Colonic mucosa (tissue), 4 donors: ENCODE measurements at places on chromosomes 2 and 18. TPM values are rescaled to one million over a fixed set of nuclear protein-coding genes. Genes with fewer than 3 reads are reported as not detected.

DYNAP gene
- total RNA-seq, result not detected

PARD6G gene
- 1.0 TPM for total RNA-seq

SERPINB11 gene
- total RNA-seq, result not detected

MFSD2B gene
- not detected for total RNA-seq

PARD3B gene
- 24.2 TPM for total RNA-seq

ARMC9 gene
- total RNA-seq, result 17.2 TPM

KLF11 gene
- total RNA-seq, result 6.6 TPM

TDRD15 gene
- total RNA-seq, result not detected

UGT1A10 gene
- total RNA-seq, result 45.2 TPM

STARD6 gene
- not detected for total RNA-seq

FMNL2 gene
- 10.6 TPM for total RNA-seq

GKN1 gene
- not detected for total RNA-seq

NCKAP1 gene
- 105 TPM for total RNA-seq

CFC1 gene
- total RNA-seq, result not detected

TM4SF20 gene
- 34.9 TPM for total RNA-seq

CABLES1 gene
- 6.2 TPM for total RNA-seq

CMPK2 gene
- total RNA-seq, result 3.6 TPM

DNA sequence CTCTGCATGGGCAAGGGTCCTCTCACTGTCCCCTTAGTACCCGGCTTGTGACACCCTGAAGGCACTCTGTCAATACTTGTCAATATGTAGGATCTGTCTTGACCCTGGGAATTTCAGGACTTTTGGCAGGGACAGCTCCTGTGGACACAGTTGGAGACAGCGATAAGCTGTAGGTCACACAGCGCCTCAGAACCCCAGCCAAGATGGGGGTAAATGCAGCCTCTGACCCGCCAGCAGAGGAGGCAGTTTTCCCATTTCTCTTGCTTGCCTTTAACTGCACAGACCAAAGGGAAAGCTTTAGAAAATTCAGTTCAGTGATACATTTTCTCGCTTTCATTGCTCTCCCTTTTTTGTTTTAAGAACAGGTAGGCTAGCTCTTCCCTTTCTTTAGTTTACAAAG lies 54.8 kb upstream of the KLHL29 start:
- H3K27ac ChIP-seq, result no peak overlapping the region
- no peaks in the 10 kb centered on the region for H3K27me3 ChIP-seq
- no peak for DNase-seq

GRCh38 chr2:166090346-166090745 lies 37.5 kb downstream of the SCN1A start:
- no peak for DNase-seq
- H3K36me3 ChIP-seq, result no peaks in the 10 kb centered on the region
- no peaks in the 10 kb centered on the region for H3K4me1 ChIP-seq

- no peaks in the 10 kb centered on the region for H3K4me1 ChIP-seq
- no peak overlapping the region for H3K4me3 ChIP-seq
- H3K36me3 ChIP-seq, result no peaks in the 10 kb centered on the region
- H3K27me3 ChIP-seq, result no peaks in the 10 kb centered on the region
- H3K27ac ChIP-seq, result no peak overlapping the region
- DNase-seq, result no peak
Measured at GRCh38 chr2:65501074-65501473, 68.7 kb upstream of the SPRED2 start.

- no peaks in the 10 kb centered on the region for H3K27me3 ChIP-seq
- H3K4me1 ChIP-seq, result no peaks in the 10 kb centered on the region
- no peak for DNase-seq
Measured at GRCh38 chr2:79789811-79790210, 277.0 kb downstream of the CTNNA2 start.

- no peaks in the 10 kb centered on the region for H3K36me3 ChIP-seq
- H3K4me3 ChIP-seq, result no peak overlapping the region
- H3K27me3 ChIP-seq, result no peaks in the 10 kb centered on the region
- H3K27ac ChIP-seq, result no peak overlapping the region
- DNase-seq, result no peak
Measured at GRCh38 chr2:37912056-37912455, 13.0 kb upstream of the RMDN2 start.

DNA sequence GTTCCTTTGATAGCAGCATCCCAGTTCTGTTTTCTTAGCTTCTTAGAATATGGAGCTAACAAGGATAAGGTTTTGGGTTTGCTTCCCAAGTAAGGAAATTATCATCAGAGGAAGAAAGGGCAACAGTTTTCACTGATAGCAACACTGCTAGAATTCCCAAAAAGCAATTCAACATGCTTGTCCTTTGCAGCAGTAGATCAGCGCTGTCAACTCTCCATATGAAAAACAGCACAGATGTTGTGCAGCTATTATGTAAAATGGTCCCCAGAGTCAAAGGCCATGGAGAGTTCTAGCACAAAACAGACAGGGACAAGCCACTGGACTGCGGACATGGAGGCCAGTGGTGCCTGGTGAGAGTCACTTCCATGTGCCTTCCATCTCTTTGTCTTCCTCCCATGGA lies 135.9 kb upstream of the RNF152 start:
- no peak overlapping the region for H3K4me3 ChIP-seq
- no peaks in the 10 kb centered on the region for H3K36me3 ChIP-seq
- H3K4me1 ChIP-seq, result no peaks in the 10 kb centered on the region
- no peak for DNase-seq
- H3K27me3 ChIP-seq, result no peaks in the 10 kb centered on the region
- H3K27ac ChIP-seq, result no peak overlapping the region

GRCh38 chr2:198134293-198134955 lies 330.0 kb downstream of the PLCL1 start:
- no peaks in the 10 kb centered on the region for H3K4me1 ChIP-seq
- no peaks in the 10 kb centered on the region for H3K27me3 ChIP-seq
- no peak overlapping the region for H3K27ac ChIP-seq
- no peak overlapping the region for H3K4me3 ChIP-seq
- no peak for DNase-seq
- no peaks in the 10 kb centered on the region for H3K36me3 ChIP-seq

DNA sequence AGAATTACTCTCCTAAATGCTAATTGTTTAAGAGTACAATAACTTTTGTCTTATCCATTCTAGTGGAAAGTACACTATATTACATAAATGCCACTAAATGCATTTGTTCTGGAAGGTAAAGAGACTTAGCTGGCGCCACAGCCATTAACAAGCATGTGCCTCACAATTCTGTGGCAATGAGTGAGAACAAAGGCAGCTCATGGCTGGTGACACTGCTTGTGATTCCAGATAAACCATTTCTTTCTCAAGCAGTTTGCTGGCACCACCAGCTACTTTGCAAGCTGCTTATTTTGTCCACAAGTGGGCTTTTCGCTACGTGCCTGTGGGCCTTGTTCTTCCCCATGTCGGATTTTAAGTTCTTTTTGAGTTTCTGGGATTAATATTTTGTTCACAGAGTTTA lies 147.6 kb upstream of the SMAD7 start:
- no peaks in the 10 kb centered on the region for H3K27me3 ChIP-seq
- no peaks in the 10 kb centered on the region for H3K36me3 ChIP-seq
- no peaks in the 10 kb centered on the region for H3K4me1 ChIP-seq
- no peak for DNase-seq

GRCh38 chr2:162478721-162479129 lies 134.8 kb downstream of the GCA start:
- no peaks in the 10 kb centered on the region for H3K4me1 ChIP-seq
- DNase-seq, result no peak
- H3K27ac ChIP-seq, result no peak overlapping the region
- no peaks in the 10 kb centered on the region for H3K27me3 ChIP-seq
- H3K36me3 ChIP-seq, result no peaks in the 10 kb centered on the region
- H3K4me3 ChIP-seq, result no peak overlapping the region

DNA sequence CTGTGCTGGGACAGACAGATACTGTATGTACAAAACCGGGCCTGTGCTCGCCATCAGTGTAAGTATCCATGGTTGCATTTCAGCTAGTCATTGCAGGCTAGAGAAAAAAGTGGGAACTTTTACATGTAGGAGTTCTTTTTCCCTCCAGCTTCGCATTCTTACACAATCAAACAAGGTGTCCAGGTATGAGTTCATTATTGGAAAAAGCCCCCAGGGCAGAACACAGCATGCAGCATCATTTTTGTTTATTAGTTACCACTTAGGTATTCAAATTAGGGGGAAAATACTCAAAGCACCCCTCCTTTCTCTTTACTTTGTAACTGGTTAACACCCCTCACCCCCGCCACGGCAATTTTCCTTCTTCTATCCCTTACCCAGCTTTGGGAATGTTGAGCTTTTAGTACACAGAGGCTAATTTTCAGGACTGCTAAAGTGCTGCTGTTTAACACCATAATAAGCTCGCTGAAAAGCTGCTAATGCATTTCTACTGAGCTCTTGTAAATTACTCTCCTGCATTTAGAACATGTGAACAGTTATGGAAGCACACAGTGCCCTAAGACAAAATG lies 13.6 kb downstream of the UPP2 start:
- H3K27me3 ChIP-seq, result no peaks in the 10 kb centered on the region
- no peak overlapping the region for H3K27ac ChIP-seq
- no peak for DNase-seq

GRCh38 chr2:157441072-157441454 lies 2.8 kb downstream of the CYTIP start:
- no peaks in the 10 kb centered on the region for H3K4me1 ChIP-seq
- H3K27me3 ChIP-seq, result no peaks in the 10 kb centered on the region
- no peaks in the 10 kb centered on the region for H3K36me3 ChIP-seq
- peak overlapping the region; percentile 73 for H3K27ac ChIP-seq
- no peak for DNase-seq

DNA sequence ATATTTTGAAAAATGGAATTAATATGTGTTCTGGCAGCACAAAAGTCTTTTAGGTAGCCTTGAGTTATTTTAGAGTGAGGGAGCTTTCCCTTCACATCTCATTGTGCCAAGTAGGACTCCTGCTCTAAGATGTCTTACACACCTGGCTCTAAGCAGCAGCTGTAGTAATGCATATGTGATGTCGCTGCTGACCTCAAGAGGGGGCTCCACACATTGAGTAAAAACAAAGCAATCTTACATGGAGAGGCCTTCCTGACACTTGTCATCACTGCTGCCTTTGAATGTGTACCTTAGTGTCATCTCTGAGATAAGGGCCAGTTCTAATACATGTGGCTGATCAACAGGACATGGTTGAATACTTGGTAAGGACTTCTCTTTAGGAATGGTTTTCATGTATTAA lies 75.8 kb downstream of the ACTR3 start:
- H3K27me3 ChIP-seq, result no peaks in the 10 kb centered on the region
- H3K4me3 ChIP-seq, result no peak overlapping the region
- H3K36me3 ChIP-seq, result no peaks in the 10 kb centered on the region
- DNase-seq, result peak; percentile 50
- H3K27ac ChIP-seq, result no peak overlapping the region

GRCh38 chr2:40279482-40279881 lies 172.4 kb downstream of the SLC8A1 start:
- no peak overlapping the region for H3K27ac ChIP-seq
- no peak for DNase-seq
- H3K36me3 ChIP-seq, result no peaks in the 10 kb centered on the region
- H3K27me3 ChIP-seq, result no peaks in the 10 kb centered on the region

DNA sequence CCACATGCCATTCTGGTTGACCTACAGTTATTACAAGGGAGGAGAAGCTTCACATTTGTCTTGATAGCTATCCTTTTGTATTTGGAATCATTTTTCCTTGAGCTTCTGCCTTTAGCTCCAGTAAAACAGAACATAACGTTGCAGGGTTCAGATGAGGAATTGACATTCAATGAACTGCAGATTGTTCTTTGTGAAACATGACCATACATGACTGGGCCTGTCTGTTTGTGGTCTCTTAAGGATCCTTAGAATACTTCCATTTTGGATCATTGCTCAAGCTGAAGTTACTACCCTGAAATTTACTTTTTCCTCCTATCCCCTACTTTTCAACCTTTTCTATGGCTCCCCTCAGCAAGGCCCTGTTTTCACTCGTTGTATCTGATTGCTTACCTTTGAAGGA lies 1281.7 kb upstream of the CELF4 start:
- H3K27ac ChIP-seq, result no peak overlapping the region
- H3K4me3 ChIP-seq, result no peak overlapping the region
- H3K27me3 ChIP-seq, result no peaks in the 10 kb centered on the region
- DNase-seq, result no peak
- no peaks in the 10 kb centered on the region for H3K4me1 ChIP-seq

- H3K27me3 ChIP-seq, result no peaks in the 10 kb centered on the region
Measured at GRCh38 chr2:27095745-27096651, 9.4 kb downstream of the KHK start.

GRCh38 chr2:216294305-216294704 lies 78.0 kb downstream of the MARCHF4 start:
- H3K36me3 ChIP-seq, result no peaks in the 10 kb centered on the region
- no peaks in the 10 kb centered on the region for H3K27me3 ChIP-seq
- H3K4me1 ChIP-seq, result no peaks in the 10 kb centered on the region
- H3K4me3 ChIP-seq, result no peak overlapping the region
- DNase-seq, result no peak

DNA sequence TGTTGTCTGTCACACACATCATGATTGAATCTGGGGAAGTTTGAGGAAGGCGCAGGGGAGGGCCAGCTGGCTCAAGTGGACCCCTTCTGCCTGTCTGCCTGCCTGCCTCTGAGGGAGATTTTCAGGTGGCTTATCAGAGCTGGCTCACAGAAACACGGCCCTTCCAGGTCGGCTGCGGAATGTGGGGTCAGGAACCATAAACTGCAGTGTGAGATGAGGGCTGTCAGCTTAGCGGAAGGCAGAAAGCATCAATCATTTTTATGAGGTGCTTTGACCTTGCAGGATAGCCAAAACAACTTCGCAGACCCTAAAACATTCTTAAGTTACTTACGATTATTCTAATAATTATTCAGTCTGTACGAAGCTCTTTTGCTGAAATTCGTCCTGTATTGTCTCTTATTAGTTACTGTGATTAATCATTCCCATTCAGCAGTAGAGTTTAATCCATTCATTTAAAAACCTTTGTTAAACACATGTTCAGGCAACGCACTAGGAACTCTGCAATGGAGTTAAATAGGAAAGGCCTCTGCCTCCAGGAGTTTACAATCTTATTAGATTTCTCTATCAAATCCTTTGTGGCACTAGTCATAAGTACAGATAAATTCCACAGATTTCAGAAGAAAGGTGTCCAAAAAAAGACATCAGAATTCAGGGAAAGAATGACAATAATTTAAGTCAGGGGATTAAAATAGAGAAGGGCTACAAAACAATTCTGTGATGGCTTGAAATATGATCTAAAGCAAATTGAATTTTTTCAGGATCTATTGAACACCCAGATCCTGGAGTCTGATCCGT lies 371.6 kb downstream of the HRH4 start:
- H3K27me3 ChIP-seq, result no peaks in the 10 kb centered on the region
- no peak for DNase-seq
- no peaks in the 10 kb centered on the region for H3K36me3 ChIP-seq

DNA sequence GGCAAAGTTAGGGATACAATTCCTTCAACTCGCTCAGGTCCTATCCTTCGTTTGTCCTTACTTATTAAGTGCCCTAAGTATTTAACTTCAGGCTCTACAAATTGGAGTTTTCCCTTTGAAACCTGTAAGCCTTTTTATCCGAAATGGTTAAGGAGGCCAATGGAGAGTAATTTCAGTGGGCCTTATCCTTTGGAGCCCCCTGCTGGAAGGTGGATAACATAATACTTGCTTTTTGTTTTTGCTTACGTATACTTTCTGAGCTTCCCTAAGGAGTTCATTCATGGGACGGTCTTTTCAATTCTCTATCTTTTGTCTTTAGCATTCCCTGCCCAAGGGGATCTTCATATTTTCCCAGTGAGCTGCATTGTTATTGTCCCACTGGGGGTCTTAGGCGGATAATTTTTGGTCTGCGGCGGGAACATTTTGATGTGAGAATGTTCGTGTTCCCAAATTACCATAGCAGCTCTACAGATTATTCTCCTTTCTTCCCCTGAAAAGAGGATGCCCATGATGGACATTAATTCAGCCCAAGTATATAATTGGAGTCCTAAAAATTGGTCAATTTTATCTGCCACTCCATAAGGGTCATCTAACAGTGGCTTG lies 34.4 kb upstream of the TRAPPC8 start:
- no peak overlapping the region for H3K27ac ChIP-seq
- no peaks in the 10 kb centered on the region for H3K36me3 ChIP-seq
- DNase-seq, result peak; percentile 33
- no peak overlapping the region for H3K4me3 ChIP-seq
